ENCODE measurements at places on chromosomes 7 and 10.

DNA sequence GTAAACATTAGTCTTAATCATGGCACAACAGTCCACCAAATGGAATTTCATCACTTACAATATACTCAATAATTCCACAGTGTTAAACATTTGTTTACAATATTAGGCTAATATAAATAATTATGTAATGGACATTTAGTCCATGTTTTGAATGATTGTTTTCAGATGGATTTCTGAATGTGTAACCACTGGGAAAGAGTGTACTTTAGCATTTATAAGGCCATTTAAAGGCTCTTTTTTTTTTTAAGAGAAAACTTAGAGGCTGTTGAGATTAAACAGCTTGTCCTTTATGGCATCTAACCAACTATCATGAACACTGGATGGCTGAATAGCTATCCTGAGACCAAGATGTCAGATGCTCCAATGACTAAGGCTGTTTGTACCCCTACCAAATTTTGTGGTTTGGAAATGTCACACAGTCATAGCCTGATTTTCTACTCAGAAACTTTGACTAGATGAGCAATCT, 248.3 kb upstream of the GLI3 start:
- DNase-seq: peak; percentile 79
- H3K4me1 ChIP-seq: no peaks in the 10 kb centered on the region
- H3K4me3 ChIP-seq: no peak overlapping the region
- H3K27me3 ChIP-seq: peaks cover 10% of the 10 kb centered on the region
- H3K36me3 ChIP-seq: no peaks in the 10 kb centered on the region

DNA sequence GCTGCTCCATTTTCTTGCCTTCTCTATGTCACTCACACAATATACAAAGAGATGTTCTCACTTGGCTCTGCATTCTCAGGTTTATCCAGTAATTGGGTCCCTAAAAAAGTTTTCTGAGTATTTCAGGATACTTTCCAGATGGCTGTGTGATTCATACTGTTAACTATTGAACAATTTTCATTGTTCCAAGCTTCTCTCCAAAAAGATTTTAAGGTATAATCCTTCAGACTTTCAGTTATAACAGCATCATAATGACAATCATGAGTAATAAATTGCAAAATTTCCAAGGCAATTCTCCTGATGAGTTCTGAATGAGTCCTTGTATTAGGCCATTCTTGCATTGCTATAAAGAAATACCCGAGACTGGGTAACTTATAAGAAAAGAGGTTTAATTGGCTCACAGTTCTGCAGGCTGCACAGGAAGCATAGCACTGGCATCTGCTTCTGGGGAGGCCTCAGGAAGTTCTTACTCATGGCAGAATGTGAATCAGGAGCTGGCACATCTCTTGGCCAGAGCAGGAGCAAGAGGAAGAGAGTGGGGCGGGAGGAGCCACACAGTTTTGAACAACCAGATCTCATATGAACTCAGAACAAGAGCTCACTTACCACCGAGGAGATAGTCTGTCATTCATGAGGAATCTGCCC, 148.1 kb downstream of the SLC16A9 start:
- H3K27ac ChIP-seq: no peak overlapping the region
- no peak overlapping the region for H3K4me3 ChIP-seq
- no peaks in the 10 kb centered on the region for H3K27me3 ChIP-seq
- DNase-seq: no peak

- no peaks in the 10 kb centered on the region for H3K4me1 ChIP-seq
- no peak overlapping the region for H3K4me3 ChIP-seq
- H3K27ac ChIP-seq: no peak overlapping the region
- H3K36me3 ChIP-seq: no peaks in the 10 kb centered on the region
Observed at GRCh38 chr10:33352175-33352574, 17.7 kb upstream of the NRP1 start.

- peaks cover 2% of the 10 kb centered on the region for H3K4me1 ChIP-seq
- DNase-seq: no peak
- no peaks in the 10 kb centered on the region for H3K27me3 ChIP-seq
- no peak overlapping the region for H3K4me3 ChIP-seq
- H3K36me3 ChIP-seq: no peaks in the 10 kb centered on the region
- peak overlapping the region; percentile 14 for H3K27ac ChIP-seq
Observed at GRCh38 chr7:16344927-16345326, 76.4 kb downstream of the CRPPA start.

DNA sequence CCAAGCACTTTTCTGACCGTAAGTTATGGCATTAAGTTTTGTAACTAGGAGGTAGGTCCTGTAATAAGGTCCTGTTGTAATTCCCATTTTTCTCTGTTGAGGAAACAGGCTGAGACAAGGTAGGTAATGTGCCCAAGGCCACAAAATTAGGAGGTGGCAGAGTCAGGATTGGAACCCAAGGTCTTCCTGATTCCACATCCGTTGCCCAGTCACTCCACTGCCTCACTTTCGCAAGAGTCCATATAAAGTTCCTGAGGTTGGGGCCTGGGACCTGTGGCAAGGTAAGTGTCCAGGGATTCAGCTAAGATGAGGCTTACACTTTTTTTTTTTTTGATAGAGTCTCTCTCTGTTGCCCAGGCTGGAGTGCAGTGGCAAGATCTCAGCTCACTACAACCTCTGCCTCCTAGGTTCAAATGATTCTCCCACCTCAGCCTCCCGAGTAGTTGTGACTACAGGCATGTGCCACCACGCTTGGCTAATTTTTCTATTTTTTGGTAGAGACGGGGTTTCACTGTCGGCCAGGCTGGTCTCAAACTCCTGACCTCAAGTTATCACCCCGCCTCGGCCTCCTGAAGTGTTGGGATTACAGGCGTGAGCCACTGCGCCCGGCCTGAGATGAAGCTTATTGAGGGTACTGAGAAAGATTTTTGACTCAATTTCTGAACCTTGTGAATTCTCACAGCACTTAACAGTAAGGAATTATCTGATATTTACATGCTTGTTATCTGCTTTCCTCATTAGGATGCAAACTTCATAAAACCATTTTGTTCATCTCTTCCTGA, 20.3 kb upstream of the GNA12 start:
- H3K27ac ChIP-seq: peak overlapping the region; percentile 96
- H3K36me3 ChIP-seq: no peaks in the 10 kb centered on the region
- H3K4me3 ChIP-seq: peak overlapping the region; percentile 65

GRCh38 chr10:125961743-125962142, 65.4 kb downstream of the FANK1 start:
- peaks cover 3% of the 10 kb centered on the region for H3K36me3 ChIP-seq
- no peak for DNase-seq
- peaks cover 3% of the 10 kb centered on the region for H3K4me1 ChIP-seq
- no peaks in the 10 kb centered on the region for H3K27me3 ChIP-seq

DNA sequence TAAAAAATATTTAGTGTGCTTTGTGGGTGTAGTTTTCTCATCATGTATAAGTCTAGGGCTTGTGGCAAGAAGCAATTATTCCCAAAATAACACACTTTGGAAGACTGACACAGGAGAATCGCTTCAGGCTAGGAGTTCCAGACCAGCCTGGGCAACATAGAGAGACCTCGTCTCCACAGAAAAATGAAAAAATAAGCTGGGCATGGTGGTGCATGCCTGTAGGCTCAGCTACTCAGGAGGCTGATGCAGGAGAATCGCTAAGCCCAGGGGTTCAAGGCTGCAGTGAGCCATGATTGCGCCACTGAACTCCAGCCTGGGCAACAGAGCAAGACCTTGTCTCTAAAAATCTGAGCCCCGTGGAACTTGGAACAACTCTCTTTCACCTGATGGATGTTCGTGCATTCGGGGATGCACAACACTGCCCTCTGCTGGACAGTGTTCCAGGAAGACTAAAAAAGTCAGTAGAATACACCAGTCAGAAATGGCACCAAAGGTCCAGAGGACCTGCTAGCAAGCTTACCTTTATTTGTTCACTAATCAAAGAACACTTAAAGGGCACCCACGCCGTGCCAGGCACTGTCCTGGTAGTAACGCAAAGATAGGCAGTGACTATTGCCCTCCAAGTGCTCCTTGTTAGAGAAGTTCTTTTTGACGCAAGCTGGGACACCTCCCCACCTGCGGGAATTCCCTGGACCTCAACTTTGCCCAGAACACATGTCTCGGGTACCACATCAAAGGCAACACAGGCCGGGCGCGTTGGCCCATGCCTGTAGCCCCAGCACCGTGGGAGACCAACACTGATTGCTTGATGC, 81.9 kb upstream of the CALN1 start:
- no peak overlapping the region for H3K4me3 ChIP-seq
- H3K36me3 ChIP-seq: no peaks in the 10 kb centered on the region
- H3K27ac ChIP-seq: no peak overlapping the region
- peaks cover 4% of the 10 kb centered on the region for H3K27me3 ChIP-seq
- peak; percentile 6 for DNase-seq

DNA sequence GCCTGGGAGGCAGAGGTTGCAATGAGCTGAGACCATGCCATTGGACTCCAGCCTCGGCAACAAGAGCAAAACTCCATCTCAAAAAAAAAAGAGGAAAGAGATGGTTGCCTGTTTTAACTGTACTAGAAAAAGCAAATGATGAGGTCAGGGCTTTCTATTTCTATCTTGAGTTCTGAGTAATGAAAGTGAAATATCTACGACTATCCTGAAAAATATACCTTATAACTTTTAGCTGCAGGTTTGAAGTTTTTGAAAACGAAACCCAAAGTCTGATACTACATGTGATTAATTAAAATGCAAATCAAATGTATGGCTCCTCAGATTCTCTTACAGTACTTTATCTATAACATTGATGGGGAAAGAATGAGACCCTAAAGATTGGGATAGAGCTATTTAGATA, 636.2 kb upstream of the LRRN3 start:
- DNase-seq: no peak
- no peaks in the 10 kb centered on the region for H3K4me1 ChIP-seq
- H3K27me3 ChIP-seq: no peaks in the 10 kb centered on the region
- H3K36me3 ChIP-seq: no peaks in the 10 kb centered on the region

GRCh38 chr7:132446666-132447278, 129.5 kb downstream of the PLXNA4 start:
- H3K4me3 ChIP-seq: no peak overlapping the region
- no peaks in the 10 kb centered on the region for H3K27me3 ChIP-seq
- no peak for DNase-seq
- no peak overlapping the region for H3K27ac ChIP-seq
- H3K4me1 ChIP-seq: no peaks in the 10 kb centered on the region

DNA sequence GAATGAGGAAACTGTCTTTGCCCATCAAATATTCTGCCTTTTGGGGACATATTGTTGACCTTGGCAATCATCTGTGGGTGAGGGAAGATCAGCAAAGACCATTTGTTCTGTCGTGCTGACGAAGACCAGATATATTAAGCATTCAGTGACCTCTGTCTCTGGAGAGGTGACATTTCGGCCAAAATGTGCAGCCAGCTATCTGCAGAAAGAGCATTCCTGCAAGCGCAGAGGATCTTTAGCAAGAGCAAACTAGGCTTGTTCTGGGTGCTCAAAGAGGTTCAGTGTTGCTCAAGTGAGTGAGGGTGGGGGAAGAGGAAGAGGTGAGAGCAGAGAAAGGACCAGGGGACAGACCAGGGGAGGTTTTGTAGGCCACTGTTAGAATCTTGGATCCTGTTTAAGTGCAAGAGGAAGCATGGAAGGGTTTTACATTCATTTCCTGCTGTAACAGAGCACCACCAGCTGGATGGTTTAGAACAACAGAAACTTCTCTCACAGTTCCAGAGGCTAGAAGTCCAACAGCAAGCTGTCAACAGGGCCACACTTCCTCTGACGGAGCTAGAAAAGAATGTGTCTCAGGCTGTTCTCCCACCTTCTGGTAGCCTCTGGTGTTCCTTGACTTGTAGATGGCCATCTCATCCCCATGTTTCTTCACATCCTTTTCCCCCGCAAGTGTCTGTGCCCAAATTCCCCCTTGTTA, 11.2 kb downstream of the C10orf120 start:
- no peaks in the 10 kb centered on the region for H3K4me1 ChIP-seq
- H3K36me3 ChIP-seq: no peaks in the 10 kb centered on the region
- no peak for DNase-seq
- H3K4me3 ChIP-seq: no peak overlapping the region
- H3K27ac ChIP-seq: no peak overlapping the region

GRCh38 chr7:73909051-73909941, 48.3 kb downstream of the TMEM270 start:
- H3K4me1 ChIP-seq: no peaks in the 10 kb centered on the region
- no peaks in the 10 kb centered on the region for H3K36me3 ChIP-seq
- H3K27ac ChIP-seq: no peak overlapping the region
- no peak for DNase-seq
- peaks cover 15% of the 10 kb centered on the region for H3K27me3 ChIP-seq

GRCh38 chr7:17134786-17135185, 163.7 kb upstream of the AHR start:
- H3K36me3 ChIP-seq: no peaks in the 10 kb centered on the region
- no peak overlapping the region for H3K27ac ChIP-seq
- no peaks in the 10 kb centered on the region for H3K4me1 ChIP-seq
- no peak overlapping the region for H3K4me3 ChIP-seq

- peaks cover 3% of the 10 kb centered on the region for H3K27me3 ChIP-seq
- no peak for DNase-seq
- H3K36me3 ChIP-seq: no peaks in the 10 kb centered on the region
- no peak overlapping the region for H3K4me3 ChIP-seq
- peaks cover 2% of the 10 kb centered on the region for H3K4me1 ChIP-seq
Observed at GRCh38 chr10:78556705-78557432, 511.9 kb upstream of the ZMIZ1 start.

DNA sequence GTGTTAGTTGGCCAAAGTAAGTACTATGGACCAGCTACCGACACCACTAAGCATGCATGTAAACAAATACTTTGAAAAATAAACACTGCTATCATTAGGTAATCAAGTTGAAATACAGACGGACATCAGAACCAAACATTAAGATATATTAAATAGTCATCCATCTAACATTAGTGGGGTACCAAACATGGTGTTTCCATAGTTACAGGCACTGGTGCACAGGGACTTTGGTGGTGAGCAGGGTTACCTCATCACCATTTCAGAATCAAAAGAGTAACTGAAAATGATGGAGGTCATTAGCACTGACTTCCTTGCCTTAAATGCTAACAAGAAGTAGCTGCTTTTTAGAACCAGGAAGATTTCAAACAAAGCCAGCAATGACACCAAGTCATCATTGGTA, 23.9 kb downstream of the EBLN1 start:
- H3K27ac ChIP-seq: no peak overlapping the region
- no peak for DNase-seq
- H3K4me3 ChIP-seq: no peak overlapping the region
- no peaks in the 10 kb centered on the region for H3K36me3 ChIP-seq

GRCh38 chr7:132160611-132161532, 415.4 kb downstream of the PLXNA4 start:
- DNase-seq: peak; percentile 1
- H3K27me3 ChIP-seq: peaks cover 17% of the 10 kb centered on the region
- H3K4me1 ChIP-seq: no peaks in the 10 kb centered on the region
- H3K4me3 ChIP-seq: no peak overlapping the region
- H3K27ac ChIP-seq: no peak overlapping the region

All from mesenchymal stem cell (in vitro differentiated cells and primary cell).